ENCODE measurements at places on chromosomes 16 and 17. TPM values are rescaled to one million over a fixed set of nuclear protein-coding genes. Genes with fewer than 3 reads are reported as not detected.

The CTRB2 gene
- total RNA-seq, result not detected

The KRTAP9-4 gene
- not detected for total RNA-seq

The SKAP1 gene
- total RNA-seq, result not detected

The FOXN1 gene
- not detected for total RNA-seq

The KRTAP2-3 gene
- total RNA-seq, result 1.4 TPM

The GSG1L gene
- total RNA-seq, result not detected

Measured in IMR-90 (cell line).